IMR-90 (cell line): ENCODE measurements at places on chromosomes 13 and 19.

DNA sequence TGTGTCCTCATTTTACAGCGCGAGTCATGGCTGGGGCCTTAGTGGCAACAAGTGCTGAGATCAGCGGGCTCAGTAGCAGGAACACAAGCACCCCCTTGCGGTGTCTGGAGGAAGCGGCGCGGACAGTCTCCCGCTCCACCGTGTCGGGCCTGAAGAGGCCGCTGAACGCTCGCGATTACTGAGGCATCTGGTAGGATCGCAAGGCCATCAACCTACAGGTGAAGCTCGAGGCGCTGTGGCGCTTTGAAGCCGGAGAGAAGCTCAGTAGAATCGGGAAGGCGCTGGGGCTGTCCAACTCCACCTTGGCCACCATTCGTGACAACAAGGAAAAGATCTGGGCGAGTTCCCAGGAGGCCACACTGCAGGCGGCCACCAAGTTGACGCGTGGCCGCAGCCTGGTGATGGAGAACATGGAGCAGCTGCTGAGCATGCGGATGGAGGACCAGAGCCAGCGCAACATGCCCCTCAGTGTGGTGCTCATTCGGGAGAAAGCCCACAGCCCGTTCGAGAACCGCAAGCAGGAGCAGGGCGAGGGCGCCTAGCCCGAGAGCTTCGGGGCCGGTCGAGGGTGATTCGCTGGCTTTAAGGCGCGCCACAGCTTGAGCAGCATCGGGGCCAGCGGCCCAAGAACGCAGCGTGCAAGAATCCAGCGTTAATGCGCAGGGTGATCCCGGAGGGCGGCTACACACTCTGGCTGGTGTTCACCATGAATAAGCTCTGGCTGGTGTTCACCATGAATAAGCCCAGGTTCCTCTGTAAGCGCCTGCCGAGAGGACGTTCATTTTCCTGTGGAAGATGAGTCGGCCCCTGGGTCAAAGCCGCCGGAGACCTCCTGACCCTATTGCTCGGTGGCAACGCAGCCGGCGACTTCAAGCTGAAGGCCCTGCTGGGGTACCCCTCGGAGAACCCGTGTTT is 8.3 kb upstream of the MZF1 start:
- peak; percentile 91 for DNase-seq

DNA sequence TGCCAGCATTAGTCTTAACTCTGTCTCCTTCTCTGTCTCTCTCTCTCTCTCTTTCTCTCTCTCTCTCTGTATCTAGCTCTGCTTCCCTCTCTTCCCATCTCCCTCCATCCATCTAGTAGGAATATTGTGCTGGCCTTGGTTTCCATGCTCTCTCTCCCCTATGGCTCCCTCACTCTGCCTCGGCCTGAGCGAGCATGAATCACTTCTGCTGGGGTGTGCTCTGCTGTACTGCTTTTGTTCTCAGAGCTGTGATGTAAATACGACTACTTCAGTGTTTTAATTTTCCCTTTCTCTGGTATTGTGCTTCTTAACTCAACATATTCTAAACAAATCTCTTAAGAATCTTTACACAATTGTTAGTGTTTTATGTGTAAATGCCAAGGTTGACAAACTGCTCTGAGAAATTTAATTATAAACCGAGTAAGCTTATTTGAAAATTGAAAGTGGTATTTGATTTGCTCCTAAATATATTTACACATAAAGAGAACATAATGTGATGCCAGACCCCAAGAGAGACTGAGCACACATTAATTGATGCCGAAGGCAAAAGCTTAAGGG is 211.5 kb upstream of the KL start:
- peak; percentile 51 for DNase-seq

- DNase-seq: no peak
These were observed 4.0 kb upstream of the PNMA8B start for GRCh38 chr19:46499692-46500091.

GRCh38 chr19:18126097-18126496 is 26.9 kb upstream of the PIK3R2 start:
- DNase-seq: no peak

DNA sequence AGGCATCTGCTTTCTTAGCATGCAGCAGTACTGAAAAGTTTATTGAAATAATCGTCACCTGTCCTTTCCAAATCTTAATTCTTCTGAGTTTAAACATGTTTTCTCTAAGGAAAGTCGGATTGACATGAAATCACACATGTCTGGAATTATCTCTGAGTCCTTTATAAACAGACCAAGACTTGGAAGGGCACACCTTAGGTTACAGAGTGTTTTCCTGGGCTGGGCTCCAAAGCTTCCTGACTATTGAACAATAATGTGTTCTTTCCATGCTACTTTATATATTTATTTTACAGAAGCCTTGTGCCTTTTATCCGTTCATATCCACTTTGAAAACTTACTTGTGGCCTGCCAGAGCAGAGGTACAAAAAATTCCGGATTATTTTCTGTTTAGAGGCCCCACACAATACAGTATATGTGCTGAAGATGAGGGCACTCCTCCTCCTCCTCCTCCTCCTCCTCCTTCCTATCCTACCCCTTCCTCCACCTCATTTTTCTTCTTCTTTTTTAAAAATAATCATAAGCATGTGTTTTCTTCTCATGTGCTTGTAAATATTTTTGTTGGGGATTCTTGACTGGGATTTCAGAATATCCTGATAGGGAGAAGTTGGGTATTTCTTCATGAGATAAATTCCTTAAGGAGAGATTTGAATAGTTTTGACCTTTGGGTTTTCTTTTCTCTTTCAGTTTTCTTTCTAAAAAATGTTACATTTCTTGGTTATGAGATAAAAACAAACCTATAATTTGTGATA is 52.3 kb downstream of the LRCH1 start:
- DNase-seq: no peak

- peak; percentile 29 for DNase-seq
These were observed 6.3 kb upstream of the CDK8 start for GRCh38 chr13:26247608-26248007.

DNA sequence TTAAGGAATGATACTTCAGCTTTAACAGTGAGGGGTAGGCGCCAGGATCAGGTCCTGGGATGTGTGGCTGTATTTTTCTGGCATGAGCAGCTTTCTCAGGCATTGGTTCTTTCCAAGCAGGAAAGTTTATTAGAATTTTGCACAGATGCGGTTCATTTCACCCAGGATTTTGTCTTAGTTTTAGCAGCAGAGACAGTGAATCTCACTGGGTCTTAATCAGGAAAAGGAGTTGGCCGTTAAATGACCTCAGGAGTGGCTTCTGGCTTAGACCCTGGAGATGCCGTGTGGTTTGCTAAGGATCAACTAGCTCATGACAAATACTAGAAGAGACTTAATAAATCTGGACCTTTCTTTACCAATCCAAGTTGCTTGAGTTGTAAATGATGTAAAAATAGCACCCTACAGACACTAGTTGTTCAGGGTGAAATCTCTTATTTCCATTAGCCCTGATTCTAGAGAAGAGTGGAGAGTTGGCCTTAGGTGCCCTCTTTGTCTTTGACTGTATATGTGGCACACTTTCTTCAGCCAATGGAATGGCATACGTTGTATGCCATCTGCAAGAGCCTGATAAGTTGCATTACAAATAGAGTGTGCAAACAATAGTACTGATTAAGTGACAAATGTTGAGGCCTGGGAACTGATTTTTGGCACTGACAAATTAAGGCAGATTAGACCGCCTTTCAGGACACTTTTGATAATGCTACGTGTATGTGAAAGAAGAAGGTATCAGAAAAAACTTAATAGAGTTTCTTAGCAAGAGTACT is 34.0 kb downstream of the LRCH1 start:
- no peak for DNase-seq

- DNase-seq: no peak
These were observed 22.3 kb downstream of the CYP2B6 start for GRCh38 chr19:41013359-41013758.

- peak; percentile 53 for DNase-seq
These were observed 11.3 kb downstream of the GTPBP3 start for GRCh38 chr19:17348700-17349099.
